Right hindlimb (tissue), 1 donor: ENCODE measurements at places on chromosomes 3 and 15.

DNA sequence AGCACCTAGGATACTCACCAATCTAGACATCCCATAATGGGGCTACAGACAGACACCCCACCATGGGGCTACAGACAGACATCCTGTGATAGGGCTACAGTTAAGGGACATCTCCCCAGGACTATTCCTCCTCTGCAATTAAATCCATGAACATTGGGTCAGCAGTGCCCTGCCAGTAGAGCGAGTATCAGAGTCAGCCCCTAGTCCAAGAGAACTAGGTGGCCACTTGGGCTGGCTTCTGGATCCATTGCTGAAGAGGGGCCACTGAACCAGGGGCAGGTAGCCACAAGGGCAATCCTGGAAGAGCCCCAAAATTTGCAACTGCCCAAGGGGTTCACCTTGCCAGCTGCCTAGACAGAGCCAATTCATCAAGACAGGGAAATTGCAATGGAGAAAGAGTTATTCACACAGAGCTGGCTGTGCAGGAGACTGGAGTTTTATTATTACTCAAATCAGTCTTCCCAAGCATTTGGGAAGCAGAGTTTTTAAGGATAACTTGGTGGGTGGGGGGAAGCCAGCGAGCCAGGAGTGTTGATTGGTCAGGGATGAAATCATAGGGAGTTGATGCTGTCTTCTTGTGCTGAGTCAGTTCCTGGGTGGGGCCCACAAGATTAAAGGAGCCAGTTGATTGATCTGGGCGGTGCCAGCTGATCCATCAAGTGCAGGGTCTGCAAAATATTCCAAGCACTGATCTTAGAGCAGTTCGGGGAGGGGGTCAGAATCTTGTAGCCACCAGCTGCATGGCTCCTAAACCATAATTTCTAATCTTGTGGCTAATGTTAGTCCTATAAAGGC is 170.2 kb upstream of the SMAD3 start:
- no peak for DNase-seq

GRCh38 chr3:133937756-133938601 is 42.3 kb upstream of the RAB6B start:
- DNase-seq: peak; percentile 77

DNA sequence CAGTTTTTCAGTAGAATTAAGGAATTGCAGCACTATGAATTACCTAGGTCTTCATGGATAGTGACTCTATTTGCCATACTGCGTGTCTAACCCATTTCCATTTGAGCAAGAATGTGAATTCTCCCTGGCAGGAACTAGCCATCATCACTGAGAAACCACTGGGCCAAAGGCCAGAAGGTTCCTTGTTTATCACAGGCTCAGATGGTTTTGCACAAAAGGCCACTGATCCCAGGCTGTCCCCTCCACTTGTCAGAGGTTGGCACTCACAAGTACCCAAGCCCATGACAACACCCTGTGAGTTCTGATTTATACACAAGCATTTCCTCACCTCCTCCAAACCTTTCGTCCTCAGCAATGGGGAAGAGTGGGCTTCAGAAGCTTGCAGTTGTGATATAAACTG is 131.8 kb downstream of the FOXB1 start:
- no peak for DNase-seq

GRCh38 chr3:49410066-49410845 is 1.5 kb downstream of the RHOA start:
- no peak for DNase-seq

GRCh38 chr3:177220136-177220974 is 23.1 kb upstream of the TBL1XR1 start:
- DNase-seq: no peak

- DNase-seq: peak; percentile 52
Observed at GRCh38 chr3:63349583-63350573, 71.8 kb downstream of the SYNPR start.

DNA sequence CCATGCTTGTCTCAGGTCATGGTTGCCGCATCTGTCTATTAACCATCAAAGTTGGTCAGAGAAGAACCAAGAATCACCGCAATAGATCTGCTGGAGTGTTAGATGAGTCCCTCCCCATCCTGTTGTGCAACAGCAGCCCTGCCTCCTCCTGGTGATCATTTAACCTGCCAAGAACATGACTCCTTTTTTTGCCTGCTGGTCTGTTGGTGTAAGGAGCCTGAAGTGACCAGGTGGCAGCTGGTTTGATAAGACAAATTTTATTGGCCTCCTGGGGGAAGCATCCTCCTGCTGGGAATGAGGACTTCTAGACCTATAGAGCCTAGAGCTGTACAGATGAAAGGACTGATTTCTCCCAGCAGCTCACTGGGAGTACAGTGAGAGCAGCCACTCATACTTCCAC is 43.5 kb upstream of the RAF1 start:
- DNase-seq: no peak
